ENCODE measurements at places on chromosomes 7 and 10.

DNA sequence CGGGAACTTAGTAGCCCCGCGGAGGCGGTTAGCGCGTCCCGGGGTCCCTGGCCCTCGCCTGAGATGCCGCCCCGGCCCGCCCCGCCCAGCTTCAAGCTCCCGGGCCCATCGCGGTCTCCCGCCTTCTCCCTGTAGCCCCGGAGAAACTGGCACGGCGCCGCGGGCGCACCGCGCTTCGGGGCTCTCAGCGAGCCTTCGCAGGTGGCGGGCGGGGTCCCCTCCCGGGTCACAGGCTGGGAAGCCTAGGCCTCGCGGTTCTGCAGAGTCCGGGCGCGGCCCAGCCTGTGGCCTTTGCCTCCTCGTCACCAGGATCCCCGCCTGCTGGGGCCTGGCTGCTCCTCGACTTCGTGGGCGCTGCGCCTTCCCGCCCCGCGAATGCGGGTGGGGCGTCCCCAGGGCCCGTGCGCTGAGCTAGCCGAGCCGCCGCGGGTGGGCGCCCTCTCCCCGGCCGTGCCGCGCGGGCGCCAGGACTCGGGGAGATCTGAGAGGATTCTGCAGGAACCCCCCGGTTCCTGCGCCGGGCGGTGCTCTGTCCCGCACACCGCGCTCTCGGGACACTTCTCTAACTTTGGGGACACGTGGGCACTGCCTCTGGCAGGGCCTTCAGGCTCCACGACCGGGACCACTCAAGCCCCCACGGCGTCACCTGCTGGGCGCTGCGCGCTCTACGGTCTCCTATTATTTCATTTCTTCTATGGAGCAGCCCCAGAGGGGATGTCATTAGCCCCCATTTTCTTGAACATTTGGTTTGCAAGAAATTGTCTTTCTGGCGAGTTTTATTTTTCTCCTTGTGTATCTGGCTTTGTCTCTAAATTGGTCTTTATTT lies 682 bp upstream of the RGS10 start:
- peak; percentile 87 for DNase-seq

DNA sequence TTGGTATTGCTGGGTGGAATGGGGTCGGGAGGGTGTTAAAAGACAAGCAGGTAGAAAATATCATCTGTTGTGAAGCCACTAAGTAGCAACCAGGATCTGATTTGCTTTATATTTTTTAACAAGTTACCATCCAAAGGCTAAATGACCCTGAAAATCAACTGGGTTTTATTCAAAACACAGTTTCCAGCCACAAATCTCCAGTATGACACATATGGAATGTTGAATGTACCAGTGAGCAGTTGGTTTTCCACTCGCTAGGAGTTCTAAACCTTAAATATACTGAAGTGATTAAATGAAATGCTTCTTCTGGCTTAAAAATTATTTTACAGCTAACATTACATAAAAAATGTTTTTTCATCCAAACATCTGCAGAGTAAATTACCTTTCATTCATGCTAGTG lies 112.5 kb downstream of the PDE1C start:
- no peak for DNase-seq

GRCh38 chr7:148693651-148694050 lies 5.1 kb upstream of the CUL1 start:
- no peak for DNase-seq

GRCh38 chr7:41916450-41916927 lies 213.6 kb upstream of the INHBA start:
- DNase-seq: no peak

DNA sequence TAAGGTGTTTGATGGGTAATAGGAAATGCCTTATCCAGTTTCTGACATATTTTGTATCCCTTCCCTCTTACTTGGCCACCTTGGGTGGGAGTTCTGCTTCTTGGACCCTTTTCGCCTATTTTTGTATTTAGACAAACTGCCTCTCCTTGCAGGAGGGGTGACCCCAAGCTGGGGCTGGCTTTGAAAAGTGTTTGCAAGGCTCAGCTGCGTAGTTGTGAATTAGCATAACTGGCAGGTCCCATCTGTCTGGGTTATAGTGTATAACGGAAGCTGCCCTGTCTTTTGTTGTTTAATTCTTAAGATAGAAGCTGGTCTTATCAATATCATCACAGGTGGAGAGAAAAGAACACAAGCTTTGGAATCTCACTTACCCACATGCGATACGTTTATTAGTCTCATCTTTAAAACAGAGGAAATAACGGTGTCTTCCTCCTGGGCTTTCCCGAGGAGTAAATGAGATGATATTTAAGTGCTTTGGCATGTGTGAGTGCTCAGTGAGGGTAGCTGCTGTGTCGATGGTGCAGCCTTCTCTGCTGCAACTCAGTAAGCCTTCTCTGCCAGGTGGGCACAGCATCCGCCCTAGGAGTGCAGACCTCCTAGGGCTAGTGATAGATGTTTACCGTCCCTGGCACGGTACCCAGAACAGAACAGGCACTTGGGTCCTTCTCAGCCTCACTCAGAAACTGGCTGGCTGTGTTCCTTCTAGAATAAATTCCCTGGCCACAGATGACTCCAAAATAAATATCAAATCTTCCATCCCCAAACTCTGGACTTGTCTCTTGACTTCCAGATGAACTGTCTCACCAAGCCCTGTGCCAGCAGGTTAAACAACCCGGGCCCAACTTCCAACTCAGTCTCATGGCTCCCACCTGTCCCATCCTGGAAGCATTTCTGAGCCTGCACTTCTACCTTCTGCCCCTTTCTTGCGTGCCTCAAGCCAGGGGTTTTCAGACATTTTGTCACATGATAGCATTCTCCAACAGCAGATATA lies 227.3 kb downstream of the GFRA1 start:
- no peak for DNase-seq

DNA sequence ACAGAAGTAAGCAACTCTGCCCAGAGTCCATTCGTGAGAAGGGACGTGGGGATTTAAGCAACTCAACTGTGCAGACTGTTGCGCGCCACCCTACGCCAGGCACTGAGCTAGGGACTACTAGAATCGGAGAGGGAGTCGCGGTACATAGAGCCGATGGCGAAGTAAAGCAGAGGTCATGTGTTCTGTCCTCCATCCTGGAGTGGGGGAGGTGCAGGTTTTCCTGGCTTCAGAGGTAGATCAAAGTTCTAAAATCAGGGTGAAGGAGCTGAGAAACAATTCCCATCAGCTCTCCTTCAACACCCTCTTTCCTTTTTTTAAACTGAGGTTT lies 23.2 kb downstream of the SLC35G1 start:
- no peak for DNase-seq
